ENCODE measurements at places on chromosomes 4 and X.

GRCh38 chr4:43680421-43680820, 768.2 kb downstream of the KCTD8 start:
- no peak for DNase-seq

- DNase-seq: no peak
Measured at GRCh38 chrX:10175319-10175871, 18.6 kb downstream of the CLCN4 start.

DNA sequence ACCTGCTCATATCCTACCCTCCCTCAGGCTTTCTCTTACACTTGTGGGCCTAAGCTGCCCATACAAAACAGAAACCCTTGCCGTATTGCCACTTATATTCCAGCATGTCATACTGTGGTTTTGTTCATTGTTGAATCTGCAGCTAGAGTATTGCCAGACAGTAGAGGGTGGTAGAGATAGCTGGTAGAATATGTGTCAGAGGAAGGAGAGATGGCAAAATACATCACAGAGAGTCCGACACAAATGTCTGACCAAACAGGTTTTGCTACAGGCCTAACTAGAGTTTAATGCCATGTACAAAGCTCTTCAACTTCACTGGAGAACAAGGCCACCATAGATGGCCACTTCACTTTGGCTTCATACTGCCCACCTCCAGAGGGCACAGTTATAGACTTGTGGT, 160.1 kb downstream of the EFHC2 start:
- DNase-seq: no peak

GRCh38 chr4:156261230-156261629, 307.6 kb upstream of the CTSO start:
- no peak for DNase-seq

Measured in MM.1S (cell line).